ENCODE measurements at places on chromosomes 1 and 21.

GRCh38 chr1:117681093-117681900 lies 75.4 kb downstream of the TENT5C start:
- no peak for DNase-seq

GRCh38 chr1:188769936-188770335 lies 1707.7 kb downstream of the BRINP3 start:
- DNase-seq: no peak

- DNase-seq: no peak
Measured at GRCh38 chr1:235087906-235088305, 40.7 kb downstream of the TOMM20 start.

DNA sequence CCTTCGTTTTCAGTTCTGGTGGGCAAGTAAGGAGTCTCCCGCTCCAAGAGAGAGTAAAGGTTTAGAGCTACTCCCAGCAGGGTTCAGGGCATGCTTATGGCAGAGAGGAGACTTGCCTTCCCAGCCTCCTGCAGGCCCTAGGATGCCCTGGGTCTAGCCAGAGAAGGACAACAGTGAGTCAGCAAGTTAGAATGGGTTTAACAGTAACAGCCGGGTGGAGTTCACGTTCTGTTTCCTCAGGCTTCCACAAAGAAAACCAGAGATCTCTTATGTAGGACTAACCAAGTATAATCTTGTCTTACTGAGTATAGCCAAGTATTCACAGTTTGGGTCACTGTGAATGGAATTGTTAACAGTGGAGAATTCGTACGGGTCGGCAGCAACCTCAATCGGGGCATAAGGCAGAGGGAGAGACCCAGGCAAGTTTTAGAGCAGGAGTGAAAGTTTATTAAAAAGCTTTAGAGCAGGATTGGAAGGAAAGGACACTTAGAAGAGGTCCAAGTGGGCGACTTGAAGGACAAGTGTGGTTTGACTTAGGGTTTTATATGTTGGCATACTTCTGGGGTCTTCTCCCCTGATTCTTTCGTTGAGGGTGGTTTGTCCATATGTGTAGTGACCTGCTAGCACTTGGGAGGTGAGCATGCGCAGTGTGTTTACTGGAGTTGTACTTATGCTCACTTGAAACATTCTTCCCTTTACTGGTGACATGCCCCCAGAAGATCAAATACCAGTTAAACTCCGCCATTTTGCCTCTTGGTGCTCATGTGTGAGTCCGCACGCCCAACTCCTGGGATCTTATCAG lies 4.5 kb downstream of the OVAAL start:
- DNase-seq: no peak

DNA sequence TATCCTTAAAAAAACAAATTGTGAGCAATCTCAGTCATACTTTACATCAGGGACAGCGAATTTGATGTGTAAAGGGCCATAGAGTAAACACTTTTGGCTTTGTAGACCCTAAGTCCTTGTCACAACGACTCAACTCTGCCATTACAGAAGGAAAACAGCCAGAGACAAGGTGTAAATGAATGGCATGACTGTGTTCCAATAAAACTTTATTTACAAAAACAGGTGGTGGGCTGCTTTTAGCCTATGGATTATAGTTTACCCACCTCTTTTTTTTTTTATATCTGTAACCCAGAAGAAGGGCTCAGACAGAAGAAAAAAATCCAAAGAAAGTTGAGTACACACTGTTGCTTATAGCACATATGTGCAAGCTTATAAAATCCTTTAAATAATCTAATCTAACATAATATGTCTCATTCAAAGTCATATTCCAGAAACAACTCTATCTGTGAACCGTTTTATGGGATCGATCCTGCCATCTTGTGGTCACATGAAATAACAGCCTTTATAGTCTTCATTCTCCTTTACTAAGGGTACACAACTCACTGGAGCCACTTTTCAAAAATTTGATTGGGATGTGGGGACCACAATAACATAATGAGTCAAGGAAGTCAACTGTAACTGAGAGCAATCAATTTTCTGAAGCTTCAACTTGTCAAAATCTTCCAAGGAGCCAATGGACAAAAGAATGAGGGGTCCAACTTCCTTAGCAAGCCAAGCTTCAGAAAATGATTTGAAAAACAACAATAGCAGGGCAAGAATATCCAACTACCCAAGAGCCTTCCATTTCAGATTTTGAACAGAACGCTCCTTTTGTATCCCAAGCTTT lies 142.2 kb upstream of the KRTAP19-8 start:
- no peak for DNase-seq

DNA sequence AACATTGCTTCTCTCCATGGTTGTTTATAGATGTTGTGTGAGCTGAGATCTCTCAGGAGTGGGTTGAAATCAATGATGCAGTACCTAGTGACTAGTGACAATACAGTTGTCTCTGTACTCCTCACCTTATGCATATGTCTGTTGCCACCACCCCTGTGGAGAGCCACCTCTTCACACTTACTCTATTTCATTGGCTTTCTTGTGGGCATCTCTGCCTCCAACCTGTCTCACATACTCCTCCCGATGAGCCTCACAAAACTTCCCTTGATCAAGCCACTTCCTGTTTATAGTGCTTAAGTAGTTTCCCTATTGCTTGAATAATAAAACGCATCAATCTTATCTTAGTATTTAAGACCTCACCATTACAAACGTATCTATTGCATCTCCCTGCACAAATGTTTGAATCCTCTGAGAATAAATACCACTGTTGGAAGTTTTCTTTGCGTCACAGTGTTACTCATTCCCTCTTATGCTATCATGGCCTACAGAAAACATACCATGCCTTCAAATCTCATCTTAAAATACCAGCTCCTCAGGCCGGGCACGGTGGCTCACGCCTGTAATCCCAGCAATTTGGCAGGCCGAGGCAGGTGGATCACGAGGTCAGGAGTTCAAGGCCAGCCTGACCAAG lies 54.7 kb upstream of the GREM2 start:
- no peak for DNase-seq

GRCh38 chr1:8412183-8412831 lies 94.4 kb downstream of the SLC45A1 start:
- DNase-seq: no peak

DNA sequence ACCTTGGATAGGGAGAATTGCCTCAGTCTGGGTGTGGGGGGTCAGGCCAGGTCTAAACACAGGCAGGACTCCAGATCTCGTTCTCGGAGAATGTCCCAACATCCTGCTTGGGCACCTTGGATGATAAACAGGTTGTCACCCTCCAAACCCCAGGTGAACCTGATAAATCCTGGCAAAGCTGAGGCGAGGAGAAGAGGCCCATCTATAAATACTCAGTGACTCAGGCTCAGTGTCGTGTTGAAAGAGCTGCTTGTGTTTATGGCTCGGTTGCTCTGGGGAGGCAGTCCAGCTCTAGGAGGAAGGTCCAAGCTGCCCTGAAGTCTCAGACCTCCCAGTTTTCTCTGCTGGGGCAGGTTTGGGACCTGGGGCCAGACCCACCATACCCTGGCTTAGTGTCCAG lies 15.8 kb upstream of the TRIM63 start:
- DNase-seq: no peak

GRCh38 chr1:159705251-159705903 lies 9.0 kb downstream of the CRP start:
- DNase-seq: no peak

DNA sequence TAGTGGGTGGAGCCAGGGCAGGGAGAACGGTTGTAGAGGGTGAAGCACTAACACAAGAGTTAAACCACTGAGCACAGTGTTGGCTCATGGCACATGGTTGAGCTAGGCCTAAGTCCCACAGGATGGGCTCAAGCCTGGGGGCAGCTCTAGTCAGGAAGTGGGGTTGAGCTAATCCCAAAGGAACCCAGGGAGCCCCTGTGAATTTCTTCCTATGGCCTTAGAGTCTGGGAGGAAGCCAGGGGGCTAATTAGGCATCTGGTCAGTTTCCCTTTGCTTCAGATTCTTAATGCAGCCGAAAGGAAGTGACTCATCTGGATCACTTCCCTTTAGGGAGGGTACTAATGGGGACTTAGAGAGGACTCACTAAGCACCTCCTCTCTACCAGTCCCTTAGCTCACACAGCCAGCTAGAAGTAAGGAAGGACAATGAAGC lies 10.1 kb downstream of the CFAP45 start:
- peak; percentile 46 for DNase-seq

GRCh38 chr1:109184687-109185086 lies 29.0 kb upstream of the SARS1 start:
- DNase-seq: no peak

DNA sequence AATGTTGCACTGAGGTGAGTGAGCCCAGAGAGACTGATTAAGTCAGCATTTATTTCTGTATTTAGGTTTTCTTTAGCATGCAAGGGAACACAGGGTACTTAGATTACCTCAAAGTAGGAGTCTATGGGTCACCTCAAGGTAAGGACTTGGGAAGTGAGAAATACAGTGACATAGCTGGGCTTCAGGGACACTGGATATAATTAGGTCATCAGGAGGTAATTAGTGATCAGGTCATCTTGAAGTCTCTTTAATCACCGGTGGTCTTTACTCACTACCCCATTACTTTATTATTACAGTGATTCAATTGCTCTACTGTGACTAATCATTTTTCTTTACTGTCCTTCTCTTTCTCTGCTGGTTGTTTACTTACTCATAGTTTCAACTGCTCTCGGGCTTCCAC lies 59.9 kb upstream of the KCNK1 start:
- no peak for DNase-seq

- no peak for DNase-seq
Measured at GRCh38 chr1:156895455-156895812, 1.9 kb downstream of the PEAR1 start.

DNA sequence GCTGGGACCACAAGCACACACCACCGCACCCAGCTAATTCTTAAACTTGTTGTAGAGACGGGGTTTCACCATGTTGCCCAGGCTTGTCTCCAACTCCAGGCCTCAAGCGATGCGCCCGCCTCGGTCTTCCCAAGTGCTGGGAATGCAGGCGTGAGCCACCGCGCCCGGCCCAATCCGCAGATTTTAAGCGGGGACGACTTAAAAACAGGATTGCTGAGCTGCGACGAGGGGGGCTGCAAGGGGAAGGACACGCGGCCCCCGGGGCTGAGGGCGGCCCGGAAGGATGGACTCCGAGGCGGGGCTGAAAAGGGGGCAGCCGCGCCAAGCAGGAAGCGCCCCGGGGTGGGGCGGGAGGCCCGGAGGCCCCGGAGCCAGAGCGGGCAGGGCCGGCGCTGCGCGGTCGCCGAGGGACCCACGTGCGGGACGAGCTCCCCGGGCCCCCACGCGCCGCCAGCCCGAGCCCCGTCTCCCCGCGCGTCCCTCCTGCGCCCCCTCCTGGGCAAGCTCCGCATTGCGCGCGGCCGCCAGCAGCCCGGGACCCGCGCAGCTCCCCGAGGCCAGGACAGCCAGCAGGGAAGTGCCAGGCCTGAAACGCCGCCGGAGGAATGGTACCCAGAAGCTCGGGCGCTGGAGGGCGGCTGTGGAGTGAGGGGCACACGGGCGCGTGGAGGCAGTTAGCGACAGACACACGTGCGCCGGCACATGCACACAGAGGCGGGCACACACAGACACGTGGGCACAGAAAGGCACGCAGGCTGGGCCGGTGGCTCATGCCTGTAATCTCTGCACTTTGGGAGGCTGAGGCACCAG lies 5.5 kb upstream of the PRKCZ start:
- DNase-seq: peak; percentile 93

DNA sequence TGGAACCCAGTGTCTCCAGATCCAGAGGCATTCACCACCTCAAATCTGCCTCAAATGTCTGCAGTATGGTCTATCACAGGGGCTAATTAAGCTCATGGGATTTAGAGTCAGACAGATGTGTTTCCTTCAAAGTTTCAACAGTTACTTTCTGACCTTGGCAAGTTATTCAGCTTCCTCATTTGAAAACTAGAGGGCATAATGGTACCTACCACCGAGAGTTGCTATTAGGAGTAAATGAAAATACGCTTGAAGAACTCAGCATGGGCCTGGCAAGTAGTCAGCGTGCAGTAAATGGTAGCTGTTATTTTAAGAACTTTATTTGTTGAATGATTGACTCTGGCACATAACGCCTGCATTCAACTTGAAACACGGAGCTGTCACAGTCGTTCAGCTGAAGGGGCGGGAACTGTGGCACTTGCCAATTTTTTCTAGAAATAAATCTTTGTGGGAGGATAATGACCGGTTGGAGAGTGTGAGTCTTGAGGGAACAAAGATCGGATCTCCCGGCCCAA lies 1.2 kb upstream of the CAP1 start:
- no peak for DNase-seq

GRCh38 chr1:1122078-1122811 lies 6.4 kb upstream of the C1orf159 start:
- DNase-seq: peak; percentile 96

- DNase-seq: no peak
Measured at GRCh38 chr1:242189591-242189990, 190.7 kb upstream of the MAP1LC3C start.

DNA sequence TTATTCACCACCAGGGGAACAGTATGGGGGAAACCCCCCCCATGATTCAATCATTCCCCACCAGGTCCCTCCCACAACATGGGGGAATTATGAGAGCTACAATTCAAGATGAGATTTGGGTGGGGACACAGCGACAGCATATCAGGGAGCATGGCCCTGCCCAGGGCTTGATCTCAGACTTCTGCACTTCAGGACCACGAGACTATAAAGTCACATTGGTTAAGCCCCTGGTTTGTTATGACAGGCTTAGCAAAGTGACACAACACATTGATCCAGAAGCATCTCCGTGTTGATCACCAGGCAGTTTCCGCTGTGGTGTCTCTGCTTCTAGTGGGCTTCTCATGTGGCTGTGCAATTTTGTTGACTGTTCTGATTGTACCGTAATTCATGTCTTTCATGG lies 312.7 kb upstream of the C1orf174 start:
- no peak for DNase-seq

GRCh38 chr1:162087111-162087510 lies 17.6 kb downstream of the NOS1AP start:
- no peak for DNase-seq

DNA sequence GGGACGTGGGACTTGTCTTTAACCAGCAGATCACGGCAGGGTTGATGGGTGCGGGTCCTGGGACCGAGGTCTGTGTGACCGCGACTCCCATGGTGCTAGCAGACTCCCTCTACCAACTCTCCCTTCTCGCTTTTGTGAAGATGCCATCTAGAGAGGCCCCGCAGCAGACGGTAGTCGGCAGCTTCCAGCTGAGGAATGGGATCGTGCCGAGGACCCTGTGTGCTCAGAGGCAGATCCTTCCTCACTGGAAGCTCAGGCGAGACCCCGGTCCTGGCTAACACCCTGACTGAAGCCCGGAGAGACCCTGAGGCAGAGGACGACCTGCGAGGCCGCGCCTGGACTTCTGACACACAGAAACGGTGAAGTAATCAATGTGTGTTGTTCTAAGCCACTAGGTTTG lies 12.5 kb upstream of the SPATC1L start:
- no peak for DNase-seq

DNA sequence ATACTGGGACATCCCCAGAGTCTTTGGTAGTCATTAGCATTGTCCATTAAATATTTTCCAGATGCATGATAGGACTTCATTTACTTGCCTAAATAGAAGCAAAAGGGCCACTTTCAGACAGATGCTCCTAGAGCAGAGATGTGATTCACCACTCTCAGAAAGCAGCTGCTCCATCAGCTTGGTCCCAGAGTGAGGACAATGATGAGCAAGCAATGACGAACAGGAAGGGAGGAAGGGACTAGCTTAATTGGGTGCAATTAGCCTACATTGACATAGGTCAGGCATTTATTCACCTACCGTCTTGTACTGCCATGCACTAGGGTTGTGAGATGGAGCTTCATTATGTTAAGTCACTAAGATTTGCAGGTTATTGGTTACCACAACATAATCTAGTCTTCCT lies 85.1 kb upstream of the PLXNA2 start:
- no peak for DNase-seq

Data from lower leg skin (tissue), 4 donors.